ENCODE measurements at places on chromosomes 16 and 17. TPM values are rescaled to one million over a fixed set of nuclear protein-coding genes. Genes with fewer than 3 reads are reported as not detected.

DNA sequence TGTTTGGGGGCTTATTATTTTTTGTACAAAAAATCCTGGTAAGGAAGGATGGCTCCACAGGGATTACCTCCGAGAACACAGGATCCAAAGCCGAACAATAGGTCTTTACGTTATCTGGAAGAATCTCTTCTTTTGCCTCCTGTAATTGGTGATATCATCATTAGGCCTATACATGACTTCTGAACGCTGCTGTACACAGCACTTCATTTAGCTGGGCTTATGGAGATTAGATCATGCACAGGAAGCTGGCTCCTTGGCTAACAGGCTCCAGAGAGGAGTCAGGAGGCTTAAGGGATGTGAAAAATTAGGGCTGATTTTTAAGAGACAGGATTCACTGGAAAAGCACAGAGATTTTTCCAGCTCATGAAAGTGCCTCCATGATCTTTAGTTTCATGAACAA lies 54.7 kb downstream of the TANGO6 start:
- no peak for DNase-seq

- DNase-seq: no peak
These were observed 50.5 kb downstream of the WWP2 start for GRCh38 chr16:69812688-69813014.

- no peak for DNase-seq
These were observed 2.2 kb downstream of the GALNS start for GRCh38 chr16:88854306-88855111.

DNA sequence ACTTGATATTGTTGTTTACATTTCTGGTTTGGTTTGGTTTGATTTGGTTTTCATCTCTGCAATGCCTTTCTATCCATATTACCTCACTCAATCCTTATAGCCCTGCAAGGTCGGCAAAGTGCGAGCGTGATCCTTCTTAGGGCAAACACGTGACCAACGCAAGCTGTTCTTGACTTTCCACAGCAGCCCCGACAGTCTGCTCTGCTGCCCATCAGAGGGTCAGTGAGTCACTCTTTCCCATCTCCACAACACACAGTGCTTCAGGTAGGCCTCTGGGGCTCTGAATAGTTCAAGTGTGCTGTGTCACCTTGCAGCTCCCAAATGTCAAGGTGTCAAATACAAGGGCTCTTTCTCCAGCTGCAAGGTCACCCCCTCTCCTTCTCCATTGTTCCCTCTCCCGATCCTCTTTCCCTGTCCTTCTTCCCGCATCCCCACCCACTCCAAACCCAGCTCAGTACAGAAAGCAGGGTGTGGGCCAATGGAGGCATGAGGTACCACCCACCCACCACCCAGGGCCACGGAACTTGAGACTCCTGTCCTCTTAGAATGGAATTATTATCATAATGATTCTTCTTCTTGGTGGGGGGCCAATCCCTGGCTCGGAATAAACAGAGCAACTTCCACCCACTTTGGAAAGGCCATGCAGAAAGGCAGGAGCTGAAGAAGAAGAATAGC lies 139.7 kb downstream of the SLC39A11 start:
- no peak for DNase-seq

DNA sequence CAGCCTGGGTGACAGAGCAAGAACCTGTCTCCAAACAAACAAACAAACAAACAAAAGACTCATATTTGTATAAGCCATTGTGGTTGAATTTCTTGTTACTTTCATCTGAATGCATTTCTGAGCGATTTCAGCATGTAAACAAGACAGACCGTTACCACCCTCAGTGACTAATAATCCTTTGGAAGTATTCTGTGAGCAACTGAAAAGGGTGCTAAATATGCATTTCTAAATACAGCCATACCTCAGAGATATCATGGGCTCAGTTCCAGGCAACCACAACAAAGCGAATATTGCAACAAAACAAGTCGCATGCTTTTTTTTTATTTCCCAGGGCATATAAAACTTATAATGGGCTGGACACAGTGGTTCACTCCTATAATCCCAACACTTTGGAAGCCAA lies 109.0 kb downstream of the USP31 start:
- DNase-seq: no peak

Gene SKA2
- polyA plus RNA-seq: 51.5 TPM
